Activated CD8-positive, alpha-beta memory T cell treated with anti-CD3 and anti-CD28 coated beads for 4 hours (primary cell): ENCODE measurements at places on chromosomes 16 and 17.

GRCh38 chr16:72042157-72042660 is 12.1 kb upstream of the HP start:
- no peak for DNase-seq

GRCh38 chr17:83151056-83151441 is 71.6 kb downstream of the METRNL start:
- no peak for DNase-seq

DNA sequence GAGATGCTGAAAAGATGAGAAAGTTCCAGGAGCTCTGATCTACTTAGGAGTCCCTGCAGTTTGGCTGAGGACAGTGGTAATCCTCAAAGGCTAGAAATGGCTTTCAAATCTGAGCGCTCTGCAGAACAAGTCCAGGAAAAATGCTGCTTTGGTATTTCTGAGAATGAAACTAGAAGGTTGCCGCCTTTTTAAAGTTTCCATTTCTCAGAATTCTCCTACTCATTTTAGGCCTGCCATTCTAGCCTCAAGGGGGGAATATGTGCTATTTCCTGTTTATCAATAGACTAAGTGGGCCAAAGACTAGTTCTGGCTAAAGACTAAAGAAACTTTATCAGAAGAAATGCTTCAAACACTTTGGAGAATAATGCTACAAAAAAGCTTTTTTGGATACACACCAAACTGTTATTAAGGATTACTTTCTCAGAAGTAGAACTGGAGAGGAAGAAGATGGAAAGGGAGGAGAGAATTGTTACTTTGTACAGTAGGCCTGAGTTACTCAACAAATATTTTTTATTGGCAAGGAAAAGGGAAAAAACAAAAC is at the start of gene SLFN12L:
Gene SLFN12L (minus strand): TSS at position 78 of the 541 bp plus-strand sequence. CDS start 15,314 bp downstream, outside the sequence.
- DNase-seq = no peak

- DNase-seq = no peak
These were observed 8.2 kb upstream of the CLTC start for GRCh38 chr17:59611503-59611902.

DNA sequence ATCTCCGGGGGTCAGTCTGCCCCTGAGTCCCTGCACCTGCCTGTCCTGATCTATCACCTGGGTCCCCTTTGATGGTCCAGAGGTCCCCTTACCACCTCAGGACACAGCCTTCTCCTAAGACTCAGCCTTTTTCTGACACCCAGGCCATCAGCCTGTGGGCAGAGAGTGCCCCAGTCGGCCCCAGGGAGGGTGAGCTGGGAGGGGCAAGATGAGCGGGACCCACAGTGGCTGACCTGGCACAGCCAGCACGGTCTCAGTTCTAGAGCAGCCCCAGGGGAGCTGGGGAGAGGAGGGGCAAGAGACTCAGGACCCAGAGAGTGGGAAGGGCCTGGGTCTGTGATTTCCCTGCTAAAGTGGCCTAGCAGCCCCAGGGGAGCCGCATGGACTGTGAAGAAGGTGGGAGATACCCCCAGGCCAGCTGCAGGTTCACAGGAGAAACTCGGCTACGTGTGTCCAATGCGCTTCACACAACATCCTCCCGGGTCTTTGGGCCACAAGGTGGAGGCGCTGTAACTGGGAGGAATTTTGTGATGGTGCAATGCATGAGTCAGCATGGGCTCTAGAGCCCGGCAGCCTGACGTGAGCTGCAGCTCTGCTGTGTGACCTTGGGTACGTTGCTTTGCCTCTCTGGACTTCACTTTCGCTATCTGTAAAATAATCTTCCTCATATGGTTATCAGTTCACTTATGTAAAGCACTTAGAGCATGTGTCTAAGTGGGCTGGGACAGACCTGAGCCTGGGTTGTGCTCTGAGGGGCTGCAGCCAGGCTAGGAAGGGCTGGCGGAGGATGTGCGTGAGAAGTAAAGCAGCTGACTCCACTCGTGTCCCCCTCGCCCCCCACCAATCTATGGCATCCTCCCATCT is 67.2 kb upstream of the LHX1 start:
- DNase-seq = no peak

DNA sequence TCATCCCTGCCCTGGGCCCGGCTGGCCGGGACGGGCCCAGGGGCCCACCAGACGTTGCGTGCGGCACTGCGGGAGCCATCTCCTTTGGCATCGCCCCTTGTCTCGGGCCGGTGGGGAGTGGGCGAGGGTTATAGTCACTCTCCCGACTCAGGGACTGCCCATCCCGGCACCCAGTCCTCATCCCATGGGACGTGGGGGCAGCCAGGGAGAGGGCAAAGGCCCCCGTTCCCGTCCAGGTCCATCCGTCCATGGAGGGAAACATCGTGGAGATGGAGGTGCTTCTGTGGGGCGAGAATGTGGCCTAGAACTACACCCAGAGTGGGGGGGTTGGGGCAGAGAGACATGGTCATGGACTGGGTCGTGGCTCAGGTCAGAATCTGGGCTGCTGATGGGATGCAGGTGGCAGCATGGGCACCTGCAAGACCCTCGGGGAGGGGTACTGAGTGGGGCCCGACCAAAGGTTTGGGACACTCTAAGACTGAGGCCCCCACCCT is 2.4 kb upstream of the WDR90 start:
- DNase-seq = no peak

DNA sequence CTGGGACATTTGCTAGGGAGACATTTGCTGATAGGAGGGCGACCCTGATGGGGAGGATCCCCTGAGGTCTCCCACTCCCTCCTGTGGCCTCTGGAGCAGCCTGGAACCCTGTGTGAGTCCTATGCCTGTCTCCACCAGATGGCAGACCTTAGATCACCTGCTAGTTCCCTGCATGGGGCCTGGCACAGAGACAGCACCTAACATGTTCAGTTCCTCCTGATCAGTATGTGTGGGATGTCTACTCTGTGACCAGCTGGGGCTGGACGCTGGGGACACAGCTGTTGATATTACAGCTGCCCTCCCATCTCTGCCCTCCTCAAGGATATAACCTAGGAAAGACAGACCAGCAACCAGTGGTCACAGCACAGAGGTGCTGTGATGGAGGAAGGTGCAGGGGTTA is 1.1 kb upstream of the ADCY7 start:
- no peak for DNase-seq

- no peak for DNase-seq
These were observed 46.7 kb downstream of the MGAT5B start for GRCh38 chr17:76914937-76915336.

DNA sequence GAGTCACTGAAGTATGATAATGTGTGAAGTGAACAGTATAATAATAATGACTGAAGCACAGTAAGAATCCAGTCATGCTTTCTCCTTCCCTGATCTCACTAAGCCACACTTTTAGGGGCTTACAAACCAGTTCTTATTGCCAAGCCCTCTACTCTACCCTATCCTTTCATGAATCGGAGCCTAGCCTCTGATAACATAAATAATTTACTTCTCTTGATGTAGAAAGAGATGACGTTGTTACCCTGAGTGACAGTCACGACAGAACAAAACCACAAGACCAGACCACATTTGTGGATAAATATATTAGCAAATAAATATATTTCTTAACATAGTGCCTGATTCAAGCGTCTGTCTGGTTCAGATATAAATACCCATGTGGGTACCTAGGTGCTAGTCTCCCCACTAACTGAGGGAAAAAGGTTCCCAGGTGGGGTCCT is 1.4 kb upstream of the SUPT4H1 start:
- DNase-seq = no peak

- DNase-seq = no peak
These were observed 31.3 kb downstream of the GRIN2A start for GRCh38 chr16:10150906-10151305.

DNA sequence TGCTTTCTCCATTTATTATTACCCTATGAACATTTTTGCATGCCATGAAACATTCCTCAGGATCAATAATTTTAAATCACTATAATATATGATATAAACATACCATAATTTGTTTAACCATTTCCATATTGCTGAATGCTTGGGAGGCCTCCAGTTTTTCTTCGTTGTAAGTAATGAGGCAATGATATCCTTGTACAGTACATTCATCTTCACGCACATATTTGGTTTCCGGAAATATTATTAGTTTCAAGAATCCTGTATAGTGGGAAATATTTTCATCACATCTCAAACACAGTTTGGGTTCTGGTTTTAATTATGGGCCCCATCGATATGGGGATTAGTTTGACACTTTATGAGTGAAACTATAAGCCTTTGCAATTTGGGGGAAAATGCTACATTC is 135.4 kb downstream of the HS3ST3B1 start:
- DNase-seq = no peak

GRCh38 chr17:69043098-69043734 is 17.5 kb downstream of the ABCA9 start:
- no peak for DNase-seq

DNA sequence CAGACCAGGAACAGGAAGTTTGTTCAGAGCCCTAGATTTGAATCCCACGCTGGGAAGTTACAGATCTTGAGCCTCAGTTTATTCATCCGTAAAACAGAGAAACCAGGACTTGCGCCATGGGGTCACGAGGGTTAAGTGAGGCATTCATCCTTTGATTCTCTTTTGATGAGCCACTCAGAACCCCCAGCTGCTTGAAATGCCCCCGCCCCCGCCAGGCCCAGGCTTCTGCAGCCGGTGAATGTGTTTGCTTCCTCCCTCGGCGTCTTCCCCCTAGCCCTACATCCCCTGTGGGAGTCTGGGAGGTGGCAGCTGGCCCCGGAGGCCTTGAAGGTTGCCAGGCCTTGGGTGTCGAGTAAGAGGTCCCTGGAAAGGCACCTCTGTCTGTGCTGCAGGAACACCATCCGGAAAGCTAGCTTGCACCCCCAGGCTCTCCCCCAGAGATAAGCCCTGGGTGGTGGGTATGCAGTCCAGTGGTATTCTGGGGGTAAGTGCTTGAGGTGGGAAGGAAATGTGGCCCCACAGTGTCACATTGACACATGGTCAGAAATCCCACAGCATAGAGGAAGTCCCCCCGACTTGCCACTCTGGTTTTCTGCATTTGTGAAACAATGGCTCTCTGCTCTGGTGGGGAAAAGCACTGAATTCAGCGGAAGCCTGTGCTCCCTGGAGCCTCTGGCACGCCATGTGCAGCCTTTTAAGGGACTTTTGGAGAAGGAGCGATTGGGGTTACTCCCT is 14.9 kb downstream of the IRF8 start:
- no peak for DNase-seq

GRCh38 chr17:82845163-82845807 is 5.5 kb upstream of the ZNF750 start:
- DNase-seq = no peak

DNA sequence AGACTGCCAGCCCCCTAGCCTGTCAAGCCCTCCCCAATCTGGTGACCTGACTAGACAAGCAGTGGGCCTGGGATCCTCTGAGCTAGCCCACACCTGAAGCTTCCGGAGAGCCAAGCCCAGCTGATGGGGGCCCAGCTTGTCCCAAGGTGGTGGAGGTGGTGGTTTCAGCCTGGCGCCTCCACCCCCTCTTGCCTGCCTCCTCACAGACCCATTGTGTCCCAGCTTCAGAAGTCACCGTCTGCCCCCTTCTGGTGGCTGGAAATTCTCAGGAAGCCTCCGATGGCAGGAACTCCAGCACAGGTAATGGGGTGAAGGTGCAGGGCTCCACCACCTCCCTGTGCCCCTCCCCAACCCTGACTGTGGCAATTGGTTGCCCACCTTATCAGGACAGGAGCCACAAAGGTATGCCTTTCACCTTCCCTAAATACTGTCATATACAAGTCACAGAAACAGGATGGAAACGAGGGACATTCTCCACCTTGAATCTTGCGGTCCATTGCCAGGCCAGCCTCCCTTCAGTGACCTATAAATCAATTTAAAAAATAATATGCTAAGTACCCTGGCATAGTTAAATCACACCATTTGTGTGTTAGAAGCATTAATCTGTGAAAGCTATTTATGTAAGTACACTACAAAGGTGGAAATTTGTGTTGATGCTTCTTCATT is 66.0 kb upstream of the ZNF423 start:
- DNase-seq = peak; percentile 3

DNA sequence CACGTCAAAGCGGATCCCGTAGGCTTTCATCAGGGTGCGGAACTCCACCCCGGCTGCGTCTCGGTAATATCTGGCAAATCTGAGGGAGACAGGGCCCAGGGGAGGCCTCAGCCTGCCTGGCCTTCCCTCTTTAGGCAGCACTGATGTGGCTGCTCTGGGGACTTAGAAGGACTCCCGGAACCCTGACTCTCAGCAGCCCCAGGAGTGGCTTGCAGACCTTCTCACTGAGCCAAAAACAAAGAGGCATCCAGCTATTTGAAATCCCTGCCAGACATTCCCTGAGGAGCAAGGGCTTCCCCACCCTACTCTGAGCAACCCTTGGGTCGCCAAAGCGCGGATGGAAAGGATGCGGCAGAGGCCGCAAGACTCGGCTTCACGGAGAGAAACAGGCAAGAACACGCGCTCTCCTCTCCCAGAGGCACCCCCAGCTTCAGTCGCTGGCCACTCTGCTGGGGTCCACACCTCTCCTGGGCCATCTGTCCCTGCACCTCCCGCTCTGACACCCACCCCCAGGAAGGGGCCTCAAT is 7.9 kb downstream of the P2RX5 start:
- no peak for DNase-seq
